ENCODE measurements at places on chromosomes 4 and X. TPM values are rescaled to one million over a fixed set of nuclear protein-coding genes. Genes with fewer than 3 reads are reported as not detected.

Gene MND1
- 4.5 TPM for polyA plus RNA-seq

Gene NEXMIF
- polyA plus RNA-seq = 0.01 TPM

Gene STOX2
- 1.8 TPM for polyA plus RNA-seq

Gene CTAG1B
- not detected for polyA plus RNA-seq

Gene CCDC120
- polyA plus RNA-seq = 12.6 TPM

GRCh38 chr4:123840197-123840596, 443.6 kb downstream of the SPRY1 start:
- DNase-seq = no peak

DNA sequence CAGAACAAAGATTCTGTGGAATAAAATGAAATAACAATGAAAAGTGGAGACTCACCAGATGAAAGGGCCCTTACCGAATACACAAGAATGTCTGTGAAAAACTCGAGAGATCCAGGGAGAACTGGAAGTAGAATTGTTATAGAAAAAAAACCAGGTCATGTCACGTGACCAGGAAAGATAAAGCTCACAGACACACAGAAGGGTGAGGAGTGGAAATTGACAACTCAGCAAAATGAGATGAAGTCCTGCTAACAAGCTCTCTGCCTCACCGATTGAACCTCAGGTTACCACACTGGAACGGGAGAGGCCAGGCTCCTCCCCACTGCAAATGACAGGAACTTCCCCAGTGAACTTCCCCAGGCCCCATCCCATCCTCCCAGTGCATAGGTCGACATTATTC, 1618.0 kb upstream of the PCDH10 start:
- DNase-seq = no peak

GRCh38 chr4:31130930-31131329, 410.8 kb downstream of the PCDH7 start:
- DNase-seq = no peak

DNA sequence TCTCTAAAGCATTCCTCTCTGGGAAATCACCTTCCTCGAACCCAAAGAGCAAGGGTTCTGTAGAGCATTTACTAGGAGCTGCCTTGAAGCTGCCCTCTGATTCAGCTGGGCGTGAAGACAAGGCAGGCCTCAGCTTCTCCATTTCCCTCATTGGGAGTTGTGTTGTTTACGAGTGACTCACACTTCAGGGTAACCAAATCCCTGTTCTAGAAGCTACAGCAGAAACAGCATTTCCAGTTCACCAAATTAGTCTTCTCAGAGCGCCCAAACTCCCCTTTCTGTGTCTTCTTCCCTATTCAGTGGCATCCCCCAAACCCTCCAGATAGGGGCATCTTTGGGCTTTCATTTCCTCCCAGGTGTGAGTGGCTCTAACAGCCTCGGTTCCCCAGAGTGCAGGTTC, 863 bp upstream of the XPNPEP2 start:
- DNase-seq = peak; percentile 55

DNA sequence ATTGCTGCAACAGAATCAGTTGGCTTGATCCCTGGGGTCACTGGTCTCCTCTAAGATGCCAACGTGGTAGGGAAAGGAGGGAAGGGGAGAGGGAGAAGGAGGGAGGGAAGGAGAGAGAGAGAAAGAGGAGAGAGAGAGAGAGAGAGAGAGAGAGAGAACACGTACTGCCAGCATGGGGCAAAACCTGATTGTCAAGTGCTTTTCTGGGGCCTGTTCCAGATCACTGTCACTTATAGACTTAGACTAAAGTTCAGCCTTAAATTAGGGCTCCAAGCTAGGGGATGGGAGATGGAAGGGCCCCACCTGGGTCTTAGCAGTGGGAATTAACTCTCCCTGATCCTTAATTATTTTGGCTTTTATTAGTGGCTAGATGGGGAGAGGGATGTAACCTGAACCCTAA, 12.9 kb downstream of the SHROOM4 start:
- no peak for DNase-seq

DNA sequence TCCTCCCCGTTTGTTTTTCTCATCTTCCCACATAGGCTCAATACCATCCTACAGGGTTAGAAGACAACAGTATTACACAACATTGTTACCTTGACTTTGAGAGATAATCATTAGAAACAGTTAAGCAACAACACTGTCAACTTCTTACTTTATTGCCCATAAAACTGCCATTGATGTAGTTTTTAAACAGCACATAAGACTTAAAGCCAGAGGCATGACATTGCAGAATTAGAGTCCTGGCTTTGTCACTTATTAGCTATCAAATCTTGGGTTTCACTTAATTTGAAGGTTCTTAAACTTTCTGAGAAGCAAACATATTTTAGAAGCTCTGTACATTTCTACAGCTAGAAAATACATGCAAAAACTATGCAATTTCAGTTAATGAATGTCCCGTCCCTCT, 41.8 kb downstream of the EIF4E start:
- no peak for DNase-seq

GRCh38 chrX:20001588-20001987, 10.7 kb upstream of the BCLAF3 start:
- no peak for DNase-seq

DNA sequence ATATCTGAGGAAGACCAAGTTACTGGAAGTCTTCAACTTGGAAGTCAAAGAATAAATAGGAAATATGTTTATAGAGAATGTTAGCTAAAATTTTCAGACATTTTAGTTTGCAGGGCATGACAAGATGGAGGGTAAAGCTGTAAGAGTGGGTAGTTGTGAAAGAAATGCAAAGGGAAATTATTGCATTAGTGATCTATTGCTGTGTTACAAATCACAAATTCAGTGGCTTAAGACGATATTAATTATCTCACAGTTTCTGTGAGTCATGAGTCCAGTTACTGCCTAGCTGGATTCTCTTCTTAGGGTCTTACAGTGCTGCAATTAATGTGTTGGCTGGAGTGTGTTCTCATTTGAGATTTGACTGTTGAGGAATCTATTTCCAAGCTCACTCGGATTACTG, 62.9 kb upstream of the CAMK2D start:
- DNase-seq = no peak

- DNase-seq = no peak
Measured at GRCh38 chr4:73868206-73869129, 725 bp upstream of the CXCL1 start.

GRCh38 chrX:17836830-17837229, 24.3 kb downstream of the RAI2 start:
- DNase-seq = no peak

DNA sequence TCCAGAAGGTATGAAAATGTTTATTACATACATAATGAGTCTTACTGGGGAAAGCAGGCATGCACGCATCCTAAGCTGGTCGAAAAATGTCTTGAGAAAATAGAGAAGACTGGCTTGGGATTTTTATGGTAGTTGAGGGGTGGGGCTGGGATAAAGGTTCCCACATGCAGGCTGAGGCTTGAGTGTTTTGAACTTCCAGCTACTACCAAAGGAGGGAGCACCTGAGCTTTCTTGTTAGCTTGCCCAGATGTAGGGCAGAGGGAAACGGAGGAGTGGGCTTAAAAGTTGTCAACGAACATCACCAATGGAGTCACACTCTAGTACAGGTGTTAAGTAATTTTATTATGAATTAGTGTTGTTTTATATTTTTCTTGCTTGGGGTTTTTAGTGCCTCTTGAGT, 39.6 kb upstream of the SRPX start:
- DNase-seq = no peak
